ENCODE measurements at places on chromosomes 2 and 18. TPM values are rescaled to one million over a fixed set of nuclear protein-coding genes. Genes with fewer than 3 reads are reported as not detected.

MAP3K19 gene
- not detected for total RNA-seq

DOK6 gene
- 3.0 TPM for total RNA-seq

ECEL1 gene
- total RNA-seq, result not detected

DYSF gene
- total RNA-seq, result 5.5 TPM

ATP5F1A gene
- 708 TPM for total RNA-seq

SNED1 gene
- total RNA-seq, result 37.2 TPM

IL18R1 gene
- 0.75 TPM for total RNA-seq

CXCR1 gene
- total RNA-seq, result not detected

CNTNAP5 gene
- not detected for total RNA-seq

C1GALT1C1L gene
- 0.31 TPM for total RNA-seq

NT5C1B gene
- not detected for total RNA-seq

SLC30A3 gene
- 0.19 TPM for total RNA-seq

TMEM178A gene
- total RNA-seq, result 1.5 TPM

LRP2 gene
- not detected for total RNA-seq

SIX2 gene
- total RNA-seq, result 0.75 TPM

KCNK3 gene
- 8.2 TPM for total RNA-seq

DYNC1I2 gene
- 135 TPM for total RNA-seq

CCDC141 gene
- 2.6 TPM for total RNA-seq

FSIP2 gene
- 0.06 TPM for total RNA-seq

PROKR1 gene
- total RNA-seq, result under 0.01 TPM

ERBB4 gene
- total RNA-seq, result 7.7 TPM

C2orf72 gene
- 0.25 TPM for total RNA-seq

SGPP2 gene
- not detected for total RNA-seq

DPYSL5 gene
- total RNA-seq, result not detected

FEV gene
- total RNA-seq, result not detected

CROCC2 gene
- under 0.01 TPM for total RNA-seq

HSPD1 gene
- 236 TPM for total RNA-seq

RFX8 gene
- 20.3 TPM for total RNA-seq

OBSL1 gene
- total RNA-seq, result 43.8 TPM

CTAGE1 gene
- 0.12 TPM for total RNA-seq

KLHL30 gene
- total RNA-seq, result 1.6 TPM

HJURP gene
- total RNA-seq, result 20.3 TPM

PLGLB1 gene
- total RNA-seq, result 0.26 TPM

STPG4 gene
- 0.53 TPM for total RNA-seq

COL4A4 gene
- total RNA-seq, result 33.4 TPM

C2orf78 gene
- total RNA-seq, result not detected

GRB14 gene
- total RNA-seq, result 6.1 TPM

IGFBP2 gene
- total RNA-seq, result 807 TPM

PROC gene
- total RNA-seq, result not detected

C2orf69 gene
- 5.8 TPM for total RNA-seq

SPEG gene
- total RNA-seq, result 11.1 TPM

UBE2F gene
- total RNA-seq, result 34.6 TPM

NT5DC4 gene
- total RNA-seq, result not detected

RABL2A gene
- 8.3 TPM for total RNA-seq

ASXL3 gene
- total RNA-seq, result 0.13 TPM

RGPD8 gene
- total RNA-seq, result 12.9 TPM

DYNAP gene
- total RNA-seq, result not detected

GBX2 gene
- not detected for total RNA-seq

DHX57 gene
- total RNA-seq, result 26.6 TPM

Data from aortic smooth muscle cell (primary cell).